Naive thymus-derived CD4-positive, alpha-beta T cell (primary cell): ENCODE measurements at places on chromosomes 3 and 15. TPM values are rescaled to one million over a fixed set of nuclear protein-coding genes. Genes with fewer than 3 reads are reported as not detected.

DNA sequence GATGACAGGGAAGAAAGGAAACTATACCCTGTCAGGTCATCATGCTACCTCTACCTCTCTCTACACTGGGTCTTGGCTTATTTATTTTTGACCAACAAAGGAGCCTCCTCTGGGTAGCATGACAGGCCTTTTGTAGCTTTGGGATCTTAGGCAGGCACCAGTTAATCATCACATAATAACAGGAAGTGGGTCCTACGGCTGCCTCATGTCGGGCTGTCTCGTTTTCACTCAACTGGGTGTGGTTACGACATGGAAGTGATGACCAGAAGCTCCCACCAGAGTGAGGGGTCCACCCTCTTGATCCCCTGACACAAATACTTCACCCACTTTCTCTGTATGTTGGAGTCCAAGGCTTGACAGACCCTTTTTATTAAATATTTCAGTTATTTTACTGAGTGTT, 105.3 kb downstream of the CD47 start:
- DNase-seq: no peak

DNA sequence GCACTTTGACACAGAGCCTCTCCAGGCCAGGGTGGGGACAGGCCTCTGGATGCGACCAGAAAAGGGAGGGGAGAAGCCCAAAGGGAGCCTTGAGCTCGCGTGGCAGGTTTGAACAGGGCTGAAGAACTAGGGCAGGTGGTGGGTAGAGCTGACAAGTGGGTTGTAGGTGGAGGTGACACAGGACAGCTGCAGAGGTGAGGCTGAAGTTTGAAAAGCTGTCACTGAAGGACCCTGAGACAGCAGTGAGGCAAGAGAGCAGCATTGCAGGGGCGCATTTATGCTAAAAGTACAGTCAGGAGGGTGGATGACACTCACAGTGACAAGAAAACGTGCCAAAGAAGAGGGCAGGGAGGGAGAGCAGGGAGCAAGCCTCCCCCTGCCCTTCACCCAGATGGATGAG, 21.8 kb upstream of the EPB42 start:
- DNase-seq: no peak

DNA sequence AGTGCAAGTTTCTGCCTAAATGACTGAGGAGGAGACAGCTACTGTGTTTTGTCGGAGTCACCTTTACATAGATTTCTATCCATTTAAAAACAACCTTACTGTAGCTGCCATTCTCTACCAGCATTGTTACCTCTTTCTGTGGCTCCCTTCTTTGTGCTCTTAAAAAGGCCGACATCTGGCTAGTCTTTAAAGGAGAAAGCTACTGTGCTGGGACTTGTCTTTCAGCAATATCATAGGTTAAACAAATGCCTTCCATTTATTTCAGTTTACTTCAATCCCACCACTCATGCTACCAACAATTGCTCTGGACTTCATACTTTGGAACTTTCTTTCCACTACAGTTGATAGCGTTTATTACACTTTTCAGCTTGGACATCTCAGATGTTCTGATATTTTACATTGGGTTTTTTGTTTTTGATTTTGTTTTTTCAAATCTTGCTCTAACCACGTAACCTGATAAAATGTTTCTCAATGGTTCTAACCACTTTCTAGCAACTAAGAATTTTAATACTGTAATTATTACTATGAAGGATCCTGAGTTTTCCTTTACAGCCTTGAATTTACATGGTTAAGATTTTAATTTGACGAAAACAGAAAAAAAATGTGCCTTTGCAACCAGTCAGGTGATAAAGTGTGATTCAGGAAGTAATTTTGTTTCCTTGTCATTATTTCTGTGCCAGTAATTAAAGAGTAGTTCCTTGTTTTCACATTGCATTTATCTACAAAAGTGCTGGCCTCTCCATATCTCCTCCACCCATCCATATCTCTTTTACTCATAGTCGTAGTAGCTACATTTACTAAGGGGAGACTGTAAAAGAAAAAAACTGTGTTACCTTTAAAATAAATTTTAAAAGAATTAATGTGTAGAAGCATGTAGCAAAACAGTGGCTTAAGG, 1.3 kb upstream of the CBLB start:
- DNase-seq: no peak

GRCh38 chr3:35042210-35042991, 596.9 kb upstream of the ARPP21 start:
- DNase-seq: no peak

DNA sequence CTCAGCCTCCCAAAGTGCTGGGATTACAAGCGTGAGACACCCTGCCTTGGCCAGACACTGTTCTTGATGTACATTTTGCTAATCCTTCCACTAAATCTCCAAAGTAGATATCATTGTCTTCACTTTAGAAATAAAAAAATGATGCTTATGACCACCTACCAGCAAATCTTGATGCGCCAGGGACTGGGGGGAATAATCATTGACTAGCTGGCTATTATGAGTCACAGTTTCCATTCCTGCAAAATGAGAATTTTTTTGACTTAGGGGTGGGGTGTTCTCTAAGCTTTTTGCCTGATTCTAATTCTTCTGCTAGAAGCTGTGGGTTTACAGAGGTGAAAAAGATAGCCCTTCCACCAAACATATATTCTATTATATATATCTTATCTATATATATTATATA, 17.1 kb upstream of the RFC4 start:
- DNase-seq: no peak

DNA sequence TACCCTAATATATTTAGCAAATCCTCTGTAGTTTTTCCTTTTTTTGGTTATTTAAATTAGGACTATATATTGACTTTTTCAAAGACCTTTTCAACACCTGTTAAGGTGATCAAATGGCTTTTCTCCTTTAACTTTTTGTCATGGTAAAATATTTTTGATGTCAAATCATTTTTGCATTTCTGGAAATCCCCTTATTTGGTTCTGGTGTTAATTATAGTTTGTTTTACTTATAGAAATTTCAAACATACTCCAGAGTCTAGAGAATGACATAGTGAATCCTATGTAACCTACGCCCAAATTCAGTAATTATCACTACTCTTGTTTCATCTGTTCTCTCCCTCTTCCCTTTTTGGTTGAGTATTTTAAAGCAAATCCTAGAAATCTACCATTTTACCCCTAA, 121.3 kb upstream of the TBL1XR1 start:
- no peak for DNase-seq

- DNase-seq: no peak
Measured at GRCh38 chr15:65712415-65712814, 79.7 kb downstream of the DENND4A start.

- no peak for DNase-seq
Measured at GRCh38 chr3:9129365-9129764, 120.1 kb downstream of the SRGAP3 start.

- DNase-seq: no peak
Measured at GRCh38 chr3:169528289-169528688, 135.2 kb downstream of the MECOM start.

GRCh38 chr15:82647835-82648256, 683 bp upstream of the CPEB1 start:
- DNase-seq: peak; percentile 10

- DNase-seq: no peak
Measured at GRCh38 chr15:94230431-94230882, 904 bp upstream of the MCTP2 start.

- no peak for DNase-seq
Measured at GRCh38 chr15:74954515-74954914, 2.1 kb downstream of the RPP25 start.

DNA sequence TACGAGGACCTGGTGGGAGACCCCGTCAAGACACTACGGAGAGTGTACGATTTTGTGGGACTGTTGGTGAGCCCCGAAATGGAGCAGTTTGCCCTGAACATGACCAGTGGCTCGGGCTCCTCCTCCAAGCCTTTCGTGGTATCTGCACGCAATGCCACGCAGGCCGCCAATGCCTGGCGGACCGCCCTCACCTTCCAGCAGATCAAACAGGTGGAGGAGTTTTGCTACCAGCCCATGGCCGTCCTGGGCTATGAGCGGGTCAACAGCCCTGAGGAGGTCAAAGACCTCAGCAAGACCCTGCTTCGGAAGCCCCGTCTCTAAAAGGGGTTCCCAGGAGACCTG, 2.5 kb downstream of the CHST2 start:
- DNase-seq: no peak

- DNase-seq: no peak
Measured at GRCh38 chr3:36918050-36918449, 26.8 kb downstream of the TRANK1 start.

- no peak for DNase-seq
Measured at GRCh38 chr3:1600700-1601418, 497.8 kb upstream of the CNTN4 start.

- DNase-seq: no peak
Measured at GRCh38 chr3:120637851-120638559, 41.9 kb downstream of the NDUFB4 start.

DNA sequence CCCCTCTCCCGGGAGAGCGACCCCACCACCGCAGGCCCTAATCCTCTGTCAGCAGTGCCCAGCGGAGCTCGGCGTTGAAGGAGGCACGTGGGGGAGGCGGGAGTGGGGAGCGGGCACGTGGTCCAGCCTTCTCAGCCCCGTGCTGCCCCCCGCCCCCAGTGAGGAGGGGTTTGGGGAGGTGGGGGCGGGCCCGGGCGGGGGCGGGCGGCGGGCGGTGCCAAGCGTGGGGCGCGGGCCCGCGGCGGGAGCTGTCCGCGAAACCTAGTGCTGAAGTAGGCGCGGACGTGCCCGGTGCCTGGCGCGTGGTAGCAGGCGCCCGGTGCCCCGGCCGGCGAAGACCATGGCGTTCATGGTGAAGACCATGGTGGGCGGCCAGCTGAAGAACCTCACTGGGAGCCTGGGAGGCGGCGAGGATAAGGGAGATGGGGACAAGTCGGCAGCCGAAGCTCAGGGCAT, at the start of gene CPLX3:
Gene CPLX3, plus strand, starts transcription at position 264 of the 456 bp plus-strand sequence. Its CDS starts 77 bp downstream, at position 341.
- peak; percentile 43 for DNase-seq

GRCh38 chr15:99578809-99579208, 13.0 kb downstream of the MEF2A start:
- DNase-seq: no peak

DNA sequence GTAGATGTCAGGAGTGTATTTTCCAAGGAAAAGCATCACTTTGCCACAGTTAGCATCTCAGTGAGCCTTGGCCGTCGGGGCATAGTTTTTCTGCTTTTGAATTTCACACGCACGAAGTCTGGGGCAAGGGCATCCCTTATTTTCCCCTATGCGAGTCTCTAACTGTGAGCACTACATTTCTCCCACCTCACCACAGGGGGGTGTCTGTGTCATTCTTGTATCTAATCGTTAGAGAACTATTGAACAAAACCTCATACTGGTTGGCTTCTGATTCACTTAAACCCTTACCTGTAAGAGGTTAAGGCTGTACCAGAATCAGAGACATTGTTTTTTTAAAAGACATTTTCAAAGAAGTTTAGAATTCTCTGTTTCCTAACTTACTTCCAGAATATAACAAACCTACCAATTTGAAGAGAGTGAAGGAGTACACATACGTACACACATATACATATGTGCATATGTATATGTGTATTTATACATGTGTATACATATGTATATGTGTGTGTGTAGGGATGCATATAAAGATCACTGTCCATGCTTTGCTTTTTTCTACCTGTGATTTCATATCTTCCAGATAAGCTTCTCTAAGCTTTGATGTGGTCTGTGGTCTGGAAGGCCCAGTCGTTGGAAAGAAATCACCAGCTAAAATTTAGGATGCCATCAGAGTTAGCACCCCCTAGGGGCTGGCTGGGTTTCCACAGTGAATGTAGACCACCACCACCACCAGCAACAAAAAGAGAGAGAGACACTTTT, 49.4 kb downstream of the MYZAP start:
- DNase-seq: peak; percentile 16

GRCh38 chr3:171165499-171165921, 139.0 kb upstream of the SLC2A2 start:
- no peak for DNase-seq

GRCh38 chr3:14391033-14391432, 11.4 kb upstream of the SLC6A6 start:
- DNase-seq: no peak

DNA sequence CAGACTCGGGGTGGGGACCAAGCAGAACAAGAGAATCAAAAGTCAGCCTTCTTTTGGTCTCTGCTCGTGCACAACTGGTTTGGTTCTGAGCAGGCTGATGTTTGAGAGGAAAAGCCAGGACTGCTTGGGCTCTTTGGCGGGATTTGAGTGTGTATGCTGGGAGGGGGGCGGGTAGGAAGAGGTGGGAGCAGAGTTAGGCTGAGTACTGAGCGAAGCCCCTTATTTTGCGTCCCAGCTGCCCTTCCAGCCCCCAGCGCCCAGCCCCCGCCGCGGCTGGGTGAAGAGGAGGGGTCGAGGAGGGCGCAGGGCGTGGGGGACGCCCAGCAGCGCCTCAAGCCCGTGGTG, 153.5 kb upstream of the GOLIM4 start:
- DNase-seq: no peak

DNA sequence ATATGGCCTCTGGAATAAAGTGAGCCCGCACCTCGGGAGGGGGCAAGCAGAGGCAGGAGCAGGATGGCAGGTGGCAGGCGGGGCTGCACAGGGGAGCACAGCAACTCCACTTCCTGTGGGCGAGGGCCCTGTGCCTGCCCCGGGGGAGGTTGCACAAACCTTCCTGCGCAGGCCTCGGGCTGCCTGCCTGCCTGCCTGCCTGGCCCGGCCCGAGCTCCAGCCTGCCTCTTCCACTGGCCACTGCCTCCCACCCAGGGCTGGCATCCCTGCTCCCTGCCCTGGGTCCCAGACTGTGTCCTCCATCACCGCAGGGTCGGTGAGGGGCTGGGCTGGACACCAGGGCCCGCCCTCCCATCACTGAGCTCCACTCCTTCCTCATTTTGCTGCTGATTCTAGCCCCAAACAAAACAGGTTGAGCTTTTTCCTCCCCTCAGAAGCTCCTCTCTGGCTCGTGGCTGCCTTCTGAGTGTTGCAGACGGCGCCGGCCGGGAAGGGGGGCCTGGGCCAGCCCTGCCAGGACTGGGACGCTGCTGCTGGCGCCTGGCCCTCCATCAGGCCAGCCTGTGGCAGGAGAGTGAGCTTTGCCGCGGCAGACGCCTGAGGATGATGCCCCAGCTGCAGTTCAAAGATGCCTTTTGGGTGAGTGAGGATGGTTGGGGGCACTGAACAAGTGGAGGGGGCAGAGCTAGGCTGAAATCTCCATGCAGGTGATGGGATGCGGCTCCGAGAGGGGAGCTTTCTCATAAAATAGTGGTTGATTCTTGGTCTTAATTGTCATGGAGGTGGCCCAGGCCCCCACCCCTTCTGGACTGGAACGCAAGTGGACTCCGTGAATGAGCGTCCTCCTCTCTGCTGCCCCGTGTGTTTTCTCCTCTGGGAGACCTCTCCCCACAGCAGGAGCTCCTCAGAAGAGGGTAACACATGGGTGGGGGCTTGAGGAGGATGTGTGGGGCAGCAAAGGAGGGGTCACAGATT, at the start of gene PSTPIP1:
Gene PSTPIP1, plus strand, starts transcription at position 156 of the 975 bp plus-strand sequence. Its CDS starts 448 bp downstream, at position 604.
- peak; percentile 68 for DNase-seq

- no peak for DNase-seq
Measured at GRCh38 chr3:29977360-29977759, 629.0 kb upstream of the TGFBR2 start.

- DNase-seq: no peak
Measured at GRCh38 chr3:182971637-182972036, 8.7 kb downstream of the DCUN1D1 start.

GRCh38 chr3:128067489-128067888, 15.3 kb downstream of the SEC61A1 start:
- DNase-seq: no peak

ECE2 gene
- not detected for total RNA-seq

TMIE gene
- 2.2 TPM for total RNA-seq

CTXN2 gene
- not detected for total RNA-seq

FOXB1 gene
- total RNA-seq: 0.27 TPM

ATP13A5 gene
- total RNA-seq: not detected

RGMA gene
- total RNA-seq: 1.1 TPM

SCG5 gene
- 0.79 TPM for total RNA-seq

SCAPER gene
- total RNA-seq: 25.1 and 27.2 TPM in 2 replicates

AHSG gene
- total RNA-seq: not detected in 2 replicates

ESYT3 gene
- total RNA-seq: not detected

MAP1A gene
- total RNA-seq: 1.4 TPM
